ENCODE measurements at places on chromosomes 16 and 17.

DNA sequence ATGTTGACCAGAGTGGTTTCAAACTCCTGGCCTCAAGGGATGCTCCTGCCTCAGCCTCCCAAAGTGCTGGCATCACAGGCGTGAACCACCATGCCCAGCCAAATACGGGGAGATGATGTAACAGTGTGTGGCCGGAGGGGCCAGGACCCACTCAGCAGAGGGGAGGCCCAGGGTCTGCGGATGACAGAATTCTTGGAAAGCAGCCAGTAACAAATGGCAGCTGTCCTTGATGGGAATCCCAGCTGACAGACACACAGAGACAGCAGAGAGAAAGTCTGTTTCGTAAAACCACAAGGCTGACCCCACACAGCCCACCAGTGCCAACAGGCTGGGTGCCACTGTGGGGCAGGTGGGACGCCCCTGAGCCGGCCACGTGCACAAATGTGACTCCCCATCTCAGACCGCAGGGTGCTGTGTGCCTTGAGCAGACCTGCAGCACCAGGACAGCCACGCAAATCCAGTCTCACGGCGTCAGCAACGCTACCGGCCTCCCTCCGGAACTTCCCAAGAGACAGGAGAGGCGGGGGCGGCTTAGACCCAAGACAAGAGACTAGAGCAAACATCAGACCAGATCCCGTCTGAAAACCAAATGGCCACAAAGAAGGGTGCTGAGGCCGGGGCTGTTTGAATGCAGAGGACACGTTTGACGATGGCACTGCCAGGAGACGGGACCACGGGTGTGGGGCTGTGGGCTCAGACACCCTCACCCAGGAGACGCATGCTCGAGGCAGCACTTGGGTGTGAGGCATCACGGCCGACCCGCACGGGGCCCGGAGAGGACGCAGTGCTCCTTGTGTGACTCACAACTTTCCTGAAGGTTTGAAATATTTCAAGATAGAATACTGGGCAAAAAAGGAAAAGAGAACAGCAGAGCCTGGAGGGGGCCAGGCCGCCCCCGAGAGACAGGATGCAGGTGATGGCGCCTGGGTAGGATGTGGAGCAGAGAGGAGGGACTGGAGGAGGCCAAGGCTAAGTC lies 24.6 kb downstream of the CTU2 start:
- no peak for DNase-seq

- no peak for DNase-seq
These were observed 4.8 kb downstream of the CDR2L start for GRCh38 chr17:74992223-74992622.

- no peak for DNase-seq
These were observed 96.9 kb upstream of the ADAMTS18 start for GRCh38 chr16:77531752-77532151.

GRCh38 chr16:17266608-17267313 lies 204.0 kb downstream of the XYLT1 start:
- no peak for DNase-seq

DNA sequence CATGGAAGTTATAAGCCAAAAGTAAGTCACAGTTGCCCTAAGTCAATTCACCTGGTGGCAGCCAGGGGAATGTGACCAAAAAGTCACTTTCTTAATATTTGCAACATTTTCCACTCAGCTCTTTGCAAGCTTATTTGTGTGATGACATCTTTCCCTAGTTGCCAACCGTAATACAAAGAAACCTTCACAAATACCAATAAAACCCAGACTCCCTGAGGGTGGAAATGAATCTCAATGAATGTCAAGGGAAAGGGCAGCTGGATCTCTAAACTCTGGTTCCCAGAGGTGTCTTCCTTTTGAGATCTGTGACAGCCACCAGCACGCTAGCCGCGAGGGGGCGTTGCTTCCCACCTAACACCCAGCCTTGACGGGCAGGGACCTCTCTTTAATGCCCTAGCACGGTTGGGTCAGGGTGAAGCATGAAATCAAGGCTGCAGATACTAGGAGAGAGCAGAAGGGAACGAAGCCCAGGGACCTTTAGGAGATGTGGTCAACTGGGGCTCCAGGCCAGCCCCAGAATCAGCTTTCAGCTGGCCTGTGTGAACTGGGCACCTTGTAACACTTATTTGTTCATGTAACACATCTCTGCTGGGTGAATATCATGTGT lies 82.2 kb downstream of the CMC2 start:
- DNase-seq = peak; percentile 34

GRCh38 chr17:73284354-73284753 lies 22.7 kb upstream of the CPSF4L start:
- DNase-seq = no peak

DNA sequence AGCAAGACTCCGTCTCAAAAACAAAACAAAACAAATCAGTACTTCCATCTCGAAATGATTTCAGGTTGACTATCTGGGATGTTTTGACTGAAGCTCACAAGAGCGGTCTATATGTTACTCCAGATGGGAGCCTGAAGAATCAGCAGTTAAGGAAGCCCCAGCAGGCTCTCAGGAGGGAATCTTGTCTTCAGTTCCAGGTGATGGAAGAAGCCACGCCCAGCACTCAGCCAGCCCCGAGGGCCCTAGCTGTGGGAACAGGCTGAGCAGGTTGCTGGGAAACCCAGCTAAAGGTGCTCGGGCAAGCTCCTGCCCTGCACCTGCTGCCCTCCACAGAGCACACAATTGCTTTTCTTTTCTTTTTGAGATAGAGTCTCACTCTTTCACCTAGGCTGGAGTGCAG lies 32.4 kb downstream of the WIPI1 start:
- DNase-seq = no peak

- no peak for DNase-seq
These were observed 82.7 kb upstream of the PLCG2 start for GRCh38 chr16:81696166-81696960.
